ENCODE measurements at places on chromosomes 16 and 17.

DNA sequence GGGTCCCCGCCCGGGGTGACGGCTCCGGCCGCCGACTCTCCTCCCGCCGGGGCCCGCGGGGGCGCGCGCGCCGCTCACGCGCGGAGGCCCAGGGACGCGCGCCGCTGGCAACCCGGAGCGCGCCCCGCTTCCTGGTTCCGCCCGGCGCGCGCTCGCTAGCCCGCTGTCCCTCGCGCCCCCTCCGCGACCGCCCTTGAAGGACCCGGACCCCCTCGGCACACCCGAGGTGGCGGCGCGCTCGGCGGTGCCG is at the start of gene STAT5B:
Gene STAT5B, minus strand, starts transcription at position 33 of the 250 bp plus-strand sequence. CDS start 44,264 bp downstream, outside the sequence.
- no peak for DNase-seq

DNA sequence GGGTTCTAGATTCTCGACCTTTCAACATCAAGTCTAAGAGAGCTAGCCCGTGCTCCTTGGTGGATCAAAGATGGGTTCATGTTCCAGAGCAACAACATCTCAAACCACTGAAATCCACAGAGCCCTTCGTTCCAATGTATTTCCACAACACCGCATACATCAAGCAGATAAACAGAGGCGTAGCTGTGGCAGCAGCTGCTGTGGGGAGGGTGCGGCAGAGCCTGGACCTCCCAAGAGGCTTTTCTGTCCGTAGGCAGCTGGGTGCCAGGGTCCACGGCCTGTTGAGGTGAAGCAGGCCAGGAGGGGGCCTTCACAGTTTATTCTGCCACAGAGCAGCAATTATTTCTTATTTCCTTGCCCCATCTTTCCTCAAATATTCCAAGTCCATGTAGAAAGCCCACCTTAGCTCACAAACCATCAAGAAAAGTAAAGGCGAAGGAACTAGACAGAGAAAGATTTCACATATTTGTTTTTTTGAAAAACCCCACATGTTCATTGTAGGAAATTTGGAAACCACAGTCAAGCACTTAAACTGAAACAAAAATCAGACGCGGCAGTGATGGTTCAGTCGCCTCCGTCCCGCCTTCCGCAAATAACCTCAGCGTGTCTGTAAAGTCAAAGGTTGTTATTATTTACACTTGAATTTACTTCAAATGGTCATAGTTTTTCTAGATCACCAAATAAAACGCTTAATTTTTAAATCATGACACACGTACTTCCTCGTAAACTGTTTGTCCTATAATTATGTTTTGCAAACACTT is 144.6 kb upstream of the FOXF1 start:
- DNase-seq = no peak

DNA sequence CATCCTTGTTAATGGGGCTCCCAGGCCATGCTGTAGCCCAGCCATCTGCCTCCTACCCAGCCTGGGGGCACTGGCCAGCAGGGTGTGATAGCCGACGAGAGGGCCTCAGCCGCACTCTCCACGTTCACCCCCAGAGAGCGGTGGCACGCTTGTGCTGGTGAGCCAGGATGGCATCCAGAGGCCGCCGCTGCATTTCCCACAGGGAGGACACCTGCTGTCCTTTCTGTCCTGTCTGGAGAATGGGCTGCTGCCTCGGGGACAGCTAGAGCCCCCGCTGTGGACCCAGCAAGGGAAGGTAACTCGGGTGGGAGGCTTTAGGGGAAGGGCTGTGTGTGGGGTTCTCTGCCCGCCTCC is 27.4 kb downstream of the SGSM2 start:
- no peak for DNase-seq

DNA sequence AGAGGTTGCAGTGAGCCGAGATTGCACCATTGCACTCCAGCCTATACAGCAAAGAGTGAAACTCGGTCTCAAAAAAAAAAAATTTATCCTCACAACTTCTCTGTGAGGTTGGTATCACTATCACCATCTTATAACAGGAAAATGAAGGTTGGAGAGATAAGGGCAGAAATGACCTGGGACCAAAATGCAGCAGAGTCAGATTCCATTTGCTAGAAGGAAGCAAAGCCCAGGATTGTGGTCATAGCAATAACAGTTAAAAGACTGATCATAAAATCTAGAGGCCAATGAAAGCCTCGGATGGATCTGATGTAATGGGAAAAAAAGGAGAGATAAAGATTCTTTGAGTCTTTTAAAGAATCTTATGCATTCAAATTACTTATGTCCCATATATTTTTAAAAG is 69.6 kb upstream of the TEKT1 start:
- DNase-seq = no peak

GRCh38 chr17:42853968-42854790 is 3.2 kb downstream of the AOC3 start:
- DNase-seq = no peak

- DNase-seq = no peak
Measured at GRCh38 chr16:12083631-12084030, 107.1 kb downstream of the SNX29 start.

DNA sequence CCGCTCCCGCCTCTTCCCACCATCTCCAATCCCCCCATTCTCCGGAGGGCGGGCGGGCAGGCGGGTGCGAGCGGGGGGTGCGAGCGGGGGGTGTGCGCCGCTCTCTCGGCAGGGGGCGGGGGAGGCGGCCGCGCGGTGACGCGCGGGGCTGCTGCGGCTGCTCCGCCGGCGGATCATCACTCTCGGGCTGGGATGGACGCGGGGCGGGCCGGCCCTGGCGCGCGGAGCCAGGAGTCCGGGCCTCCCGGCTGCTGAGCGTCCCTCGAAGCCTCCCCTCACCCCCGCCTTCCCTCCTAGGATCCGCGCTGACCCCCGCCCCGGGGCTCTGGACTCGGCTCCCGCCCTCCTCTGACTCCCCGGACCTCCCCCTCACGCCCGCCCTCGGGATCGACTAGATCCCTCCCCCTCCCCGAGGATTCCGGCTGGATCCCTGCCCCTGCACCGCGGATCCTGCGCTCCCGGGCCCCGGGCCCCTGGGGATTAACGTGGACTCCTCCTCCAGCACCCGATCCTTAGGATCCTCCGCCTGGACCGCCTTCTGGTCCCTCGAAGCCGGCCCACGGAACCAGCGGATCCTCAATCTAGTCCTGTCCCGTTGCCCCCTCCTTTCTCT is 946 bp upstream of the TMEM256 start:
- DNase-seq = peak; percentile 81

DNA sequence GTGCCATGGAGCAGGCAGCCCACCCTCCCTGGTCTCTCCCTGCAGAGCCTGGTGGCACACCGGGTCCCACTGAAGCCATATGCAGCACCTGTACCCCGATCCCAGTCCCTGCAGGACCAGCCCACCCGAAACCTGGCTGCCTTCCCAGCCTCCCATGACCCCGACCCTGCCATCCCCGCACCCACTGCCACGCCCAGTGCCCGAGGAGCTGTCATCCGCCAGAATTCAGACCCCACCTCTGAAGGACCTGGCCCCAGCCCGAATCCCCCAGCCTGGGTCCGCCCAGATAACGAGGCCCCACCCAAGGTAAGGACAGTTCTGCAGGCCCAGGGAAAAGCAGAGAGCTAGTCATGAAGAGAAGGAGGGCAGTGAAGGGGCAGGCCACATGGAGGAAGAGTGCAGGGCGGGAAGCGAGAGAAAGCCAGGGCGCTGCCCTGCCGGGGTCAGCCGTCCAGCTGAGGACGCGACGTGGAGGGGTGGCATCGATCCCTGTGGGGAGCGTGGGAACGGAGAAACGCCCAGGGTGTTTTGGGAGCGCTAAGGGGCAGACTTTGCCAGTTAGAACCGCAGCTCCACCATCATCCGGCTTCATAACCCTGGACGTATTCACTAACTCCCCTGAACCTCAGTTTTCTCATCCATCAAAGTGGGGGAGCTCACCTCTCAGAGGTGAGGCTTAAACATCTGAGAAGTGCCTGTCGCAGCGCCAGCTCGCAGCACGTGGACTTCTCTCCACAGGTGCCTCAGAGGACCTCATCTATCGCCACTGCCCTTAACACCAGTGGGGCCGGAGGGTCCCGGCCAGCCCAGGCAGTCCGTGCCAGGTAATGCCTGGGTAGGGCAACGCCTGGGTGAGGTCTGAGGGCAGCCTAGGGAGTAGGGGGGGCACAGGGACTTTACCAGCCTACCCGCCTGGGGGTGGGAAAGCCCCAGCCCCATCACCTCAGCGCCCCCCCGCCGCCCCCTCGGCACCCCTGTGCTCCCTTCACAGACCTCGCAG is 7.6 kb upstream of the C17orf107 start:
- DNase-seq = no peak

GRCh38 chr17:72683506-72684404 is 408.7 kb downstream of the SLC39A11 start:
- peak; percentile 96 for DNase-seq

DNA sequence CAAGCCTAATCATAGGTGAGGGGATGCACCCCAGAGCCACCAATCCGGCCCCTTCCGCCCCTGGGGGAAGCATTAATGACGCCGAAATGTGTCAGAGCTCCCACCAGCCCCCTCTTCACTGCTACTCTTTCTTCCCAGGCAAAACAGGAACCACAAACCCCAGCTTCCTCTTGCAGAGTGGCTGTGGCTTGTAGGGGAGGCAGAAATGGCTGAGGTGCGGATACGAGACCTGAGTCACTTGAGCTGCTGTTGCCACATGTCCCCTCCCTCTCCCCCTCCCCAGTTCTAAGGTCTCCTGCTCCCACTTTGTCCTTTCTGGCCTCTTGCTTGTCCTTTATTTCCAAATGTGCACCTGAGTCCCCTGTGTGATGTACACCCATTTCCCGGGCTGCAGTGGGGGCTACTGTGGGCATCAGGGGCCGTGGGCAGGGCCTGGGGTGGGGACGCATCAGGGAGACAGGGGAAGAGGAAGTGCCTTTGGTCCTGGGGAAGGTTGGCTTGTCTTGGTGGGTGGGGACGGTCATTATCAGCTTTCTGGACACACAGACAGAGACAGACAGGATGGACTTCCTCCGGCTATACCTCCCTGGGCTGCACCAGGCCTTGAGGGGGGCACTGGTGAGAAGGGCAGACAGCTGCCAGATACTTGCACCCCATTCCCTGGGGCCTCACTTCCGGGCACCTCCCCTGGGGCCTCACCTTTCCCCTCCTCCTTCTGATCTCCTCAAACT is at the start of gene APOBR:
Gene APOBR, plus strand, starts transcription at position 523 of the 731 bp plus-strand sequence. Its CDS starts 39 bp downstream, at position 562.
- no peak for DNase-seq

- no peak for DNase-seq
Measured at GRCh38 chr17:74786431-74787055, 10.4 kb upstream of the NAT9 start.

DNA sequence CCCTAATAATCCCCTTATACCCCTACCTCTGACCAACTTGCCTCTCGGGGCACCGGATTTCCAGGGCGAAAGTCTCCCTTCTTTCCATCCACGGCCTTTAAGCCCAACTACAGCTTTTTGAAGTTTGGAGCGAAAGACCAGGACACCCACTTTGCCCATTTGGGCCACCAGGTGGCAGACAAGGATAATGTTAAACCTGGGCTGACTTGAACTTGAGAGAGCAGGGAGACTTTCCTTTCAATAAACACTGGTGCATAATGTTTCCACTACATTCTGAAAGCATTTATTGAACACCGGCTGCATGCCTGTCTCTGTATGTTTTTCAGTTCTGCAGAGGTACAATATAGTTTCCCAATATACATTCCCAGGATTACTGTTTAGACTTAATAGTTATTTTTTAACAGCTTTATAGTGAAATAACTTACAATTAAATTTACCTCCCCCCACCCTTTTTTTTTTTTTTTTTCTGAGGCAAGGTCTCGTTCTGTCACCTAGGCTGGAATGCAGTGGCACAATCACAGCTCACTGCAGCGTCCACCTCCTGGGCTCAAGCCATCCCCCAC is 6.9 kb upstream of the CES3 start:
- DNase-seq = peak; percentile 80

- no peak for DNase-seq
Measured at GRCh38 chr16:49108611-49109010, 173.0 kb downstream of the CBLN1 start.

- DNase-seq = peak; percentile 88
Measured at GRCh38 chr17:42518046-42518754, 17.8 kb upstream of the NAGLU start.

DNA sequence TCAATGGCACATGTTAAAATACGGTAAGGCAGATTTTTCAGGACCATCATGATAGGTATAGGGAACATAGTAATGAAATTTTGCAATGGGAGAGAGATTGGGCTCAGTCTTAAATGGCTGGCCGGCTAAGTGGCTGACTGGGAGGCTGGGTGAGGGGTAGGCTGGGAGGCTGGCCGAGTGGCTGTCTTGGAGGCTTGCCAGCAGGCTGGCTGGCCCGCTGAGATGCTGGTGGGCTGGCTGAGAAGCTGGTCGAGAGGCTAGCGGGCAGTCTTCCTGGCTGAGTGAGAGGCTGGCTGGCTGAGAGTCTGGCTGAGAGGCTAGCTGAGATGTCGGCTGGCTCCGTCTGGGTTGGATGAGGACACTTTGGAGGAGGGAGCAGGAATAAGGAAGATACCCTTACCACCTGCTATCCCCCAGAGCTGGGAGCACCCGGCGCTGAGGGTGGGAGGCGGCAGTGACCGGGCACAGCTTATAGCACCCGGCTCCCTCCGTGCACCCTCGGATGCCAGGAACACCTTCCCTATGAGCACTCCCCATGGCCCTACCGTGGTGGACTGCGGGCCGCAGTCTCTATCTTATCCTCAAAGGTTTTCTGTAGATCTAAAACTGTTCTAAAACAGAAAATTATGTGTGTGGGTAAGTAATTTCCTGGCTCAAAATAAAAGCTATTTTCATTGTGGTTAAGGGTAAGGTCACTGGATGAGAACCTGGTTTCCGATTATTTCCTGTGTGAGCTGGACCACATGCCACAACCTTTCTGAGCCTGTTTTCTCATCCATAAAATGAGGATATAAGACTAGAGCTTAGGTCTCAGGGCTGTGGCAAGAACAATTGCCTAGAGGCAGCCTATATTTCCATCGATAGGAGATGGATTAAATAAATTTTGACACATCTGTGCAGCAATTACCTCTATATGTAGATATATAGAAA is 34.5 kb upstream of the TMC5 start:
- no peak for DNase-seq

DNA sequence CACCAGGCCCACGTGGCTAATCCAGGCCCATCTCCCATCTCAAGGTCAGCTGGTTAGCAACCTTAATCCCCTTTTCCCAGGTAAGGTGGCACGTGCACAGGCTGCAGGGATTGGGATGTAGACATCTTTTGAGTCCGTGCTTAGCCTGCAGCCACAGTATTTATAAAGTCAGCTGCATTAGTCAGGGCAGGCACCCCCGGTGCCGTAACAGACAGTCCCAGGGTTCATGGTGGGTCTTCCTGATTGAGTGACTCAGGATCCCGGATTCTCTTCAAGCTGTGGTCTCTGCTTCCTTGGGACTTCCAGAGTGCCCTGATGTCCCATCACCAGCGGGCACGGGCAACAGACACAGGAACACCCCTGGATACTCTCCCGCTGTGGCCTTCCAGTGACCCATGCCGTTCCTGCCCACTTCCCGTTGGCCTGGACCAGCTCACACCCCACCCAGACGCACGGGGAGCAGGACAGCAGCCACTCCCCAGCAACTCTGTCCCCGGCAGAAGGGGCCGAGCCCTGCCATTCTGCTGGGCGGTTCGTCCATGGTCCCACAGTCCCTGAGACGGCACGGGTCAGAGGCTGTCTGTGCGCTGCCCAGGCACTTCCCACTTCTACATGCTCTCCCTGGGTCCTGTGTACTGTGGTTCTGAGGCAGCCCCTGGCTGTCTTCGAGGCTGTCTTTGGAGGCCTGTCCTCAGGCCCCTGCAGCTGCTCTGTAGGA is 248.6 kb upstream of the GSE1 start:
- no peak for DNase-seq

- no peak for DNase-seq
Measured at GRCh38 chr17:72569148-72569946, 448.5 kb downstream of the SOX9 start.

GRCh38 chr16:50313596-50314478 is 47.5 kb downstream of the ADCY7 start:
- DNase-seq = no peak

GRCh38 chr16:67509016-67509415 is 19.6 kb upstream of the RIPOR1 start:
- no peak for DNase-seq

Measured in HTR-8/SVneo (cell line).